Stimulated activated effector memory CD8-positive, alpha-beta T cell treated with anti-CD3 and anti-CD28 coated beads, Interleukin-12 subunit alpha, Interleukin-12 subunit beta, amount 100 ng/mL, for 72 hours (primary cell): ENCODE measurements at places on chromosomes 7 and 10.

- no peak for DNase-seq
Measured at GRCh38 chr7:150945171-150945852, 32.8 kb downstream of the KCNH2 start.

- no peak for DNase-seq
Measured at GRCh38 chr10:130105724-130106123, 4.9 kb downstream of the C10orf143 start.

DNA sequence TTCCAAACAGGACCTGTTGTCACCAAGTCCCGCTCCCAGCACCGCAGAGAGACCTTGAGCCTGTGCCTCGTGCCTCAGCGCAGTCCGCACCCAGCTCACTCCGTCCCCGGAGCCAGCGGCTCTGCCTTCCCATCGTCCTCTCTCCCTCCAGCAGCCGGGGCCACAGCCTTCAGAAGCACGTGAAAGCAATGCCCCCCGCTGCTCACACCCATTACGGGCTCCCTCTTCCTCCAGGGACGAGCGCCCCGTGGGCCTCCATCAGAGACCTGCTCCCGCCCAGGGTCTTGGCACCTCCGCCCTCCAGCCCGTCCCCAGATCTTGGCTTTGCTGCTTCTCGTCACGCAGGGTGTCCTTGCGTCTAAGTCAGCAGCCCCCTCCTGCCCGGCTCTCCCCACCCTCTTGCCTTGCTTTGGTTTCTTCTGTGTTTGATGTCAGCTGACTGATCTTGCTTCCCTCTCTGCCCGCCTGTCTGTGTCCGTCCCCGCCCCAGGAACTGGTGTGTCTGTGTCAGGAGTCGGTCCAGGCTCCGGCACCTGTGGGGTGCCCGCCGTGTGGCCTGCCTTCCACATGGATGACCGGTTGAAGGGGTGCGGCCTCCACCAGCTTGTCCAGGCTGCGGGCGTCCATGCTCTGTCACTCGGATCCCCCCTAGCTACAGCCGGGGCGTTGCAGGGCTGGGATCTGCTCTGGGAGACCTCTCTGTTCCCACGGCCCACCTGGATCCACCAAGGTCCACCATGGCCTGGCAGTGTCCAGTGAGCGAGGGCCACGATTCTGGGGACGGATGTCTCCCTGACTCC lies 61.9 kb downstream of the FOXL3 start:
- DNase-seq, result peak; percentile 59

GRCh38 chr10:101394524-101395133 lies 40.7 kb downstream of the BTRC start:
- DNase-seq, result no peak

DNA sequence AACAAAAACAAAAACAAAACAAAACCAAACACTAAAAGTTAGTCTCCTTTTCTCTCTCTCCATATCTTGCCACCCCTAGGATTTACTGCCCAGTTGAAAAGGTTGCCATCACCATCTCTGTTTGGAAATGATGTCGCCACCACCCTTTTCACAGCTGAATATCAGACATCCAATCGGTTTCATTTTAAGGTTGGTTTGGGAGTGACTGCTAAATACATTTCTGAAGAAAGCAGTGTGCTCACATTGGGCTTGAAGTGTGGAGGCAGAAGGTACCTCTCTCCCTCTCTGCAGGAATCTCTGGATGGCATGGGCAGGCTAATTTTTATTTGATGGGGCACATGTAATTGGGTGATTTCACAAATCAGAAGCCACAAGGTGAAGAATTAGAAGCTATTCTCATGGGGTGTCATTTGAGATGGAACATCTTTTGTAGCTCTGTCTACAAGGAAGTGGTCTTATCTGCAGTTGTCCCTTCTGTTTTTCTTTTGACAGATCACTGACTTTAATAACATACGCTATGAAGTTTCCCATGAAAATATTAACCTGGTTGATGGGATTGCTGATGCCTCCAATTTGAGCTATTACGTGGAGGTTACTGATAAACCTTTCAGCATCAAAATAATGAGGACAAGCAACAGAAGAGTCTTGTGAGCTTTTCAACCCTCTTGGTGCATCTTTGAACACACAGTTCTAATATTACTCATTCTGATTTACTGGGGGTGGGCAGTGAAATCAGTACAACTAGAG lies 20.1 kb downstream of the MGAM2 start:
- no peak for DNase-seq

DNA sequence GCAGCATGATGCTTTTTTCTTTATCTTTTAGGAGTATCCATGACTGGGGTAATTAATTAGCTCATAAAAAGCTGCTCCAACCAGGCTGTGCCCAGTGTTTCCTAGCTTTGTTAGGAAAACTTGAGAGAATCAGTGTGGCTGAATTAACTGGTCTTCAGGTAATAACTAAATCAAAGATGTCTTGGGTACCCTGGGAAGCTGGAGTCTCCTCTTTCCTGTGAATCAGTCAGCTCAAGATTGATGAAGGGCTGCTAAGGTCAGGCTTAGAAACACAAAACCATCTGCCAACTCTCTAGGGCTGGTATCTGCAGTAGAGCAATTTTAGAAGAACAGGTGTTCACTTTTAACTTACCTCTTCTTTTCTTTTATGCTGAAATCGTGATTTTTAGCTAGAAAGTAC lies 21.4 kb upstream of the ATOH7 start:
- DNase-seq, result no peak

DNA sequence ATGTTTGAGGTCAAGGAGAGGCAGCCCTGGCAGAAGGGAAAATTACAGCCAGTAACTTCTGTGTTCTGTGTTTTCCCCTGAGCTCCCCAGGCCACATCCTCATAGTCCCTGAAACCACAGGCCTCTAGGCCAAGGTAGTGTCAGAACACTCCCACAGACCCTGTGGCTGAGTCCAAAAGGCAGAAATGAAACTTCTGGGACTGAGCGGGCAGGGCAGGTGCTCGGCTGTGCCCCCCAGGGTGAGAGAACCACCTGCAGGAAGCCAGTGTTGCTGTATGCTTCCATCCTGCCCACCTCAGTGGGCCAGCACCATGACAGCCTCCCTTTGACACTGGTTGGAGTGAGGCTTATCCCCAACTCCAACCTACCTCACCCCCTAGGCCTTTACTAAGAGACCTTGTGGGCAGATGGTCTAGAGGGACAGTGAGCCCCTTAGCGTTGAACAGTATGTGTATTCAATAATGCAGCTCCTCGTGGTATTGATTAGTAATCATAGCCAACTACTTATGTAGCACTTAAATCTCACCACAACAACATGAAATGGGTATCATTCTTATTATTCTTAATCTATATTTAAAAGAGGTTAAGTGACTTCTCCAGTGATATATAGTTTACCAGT lies 30.3 kb downstream of the PIK3CG start:
- no peak for DNase-seq

- DNase-seq, result no peak
Measured at GRCh38 chr7:155618708-155619633, 25.5 kb upstream of the RBM33 start.

GRCh38 chr10:5609952-5610616 lies 56.3 kb downstream of the ASB13 start:
- no peak for DNase-seq

DNA sequence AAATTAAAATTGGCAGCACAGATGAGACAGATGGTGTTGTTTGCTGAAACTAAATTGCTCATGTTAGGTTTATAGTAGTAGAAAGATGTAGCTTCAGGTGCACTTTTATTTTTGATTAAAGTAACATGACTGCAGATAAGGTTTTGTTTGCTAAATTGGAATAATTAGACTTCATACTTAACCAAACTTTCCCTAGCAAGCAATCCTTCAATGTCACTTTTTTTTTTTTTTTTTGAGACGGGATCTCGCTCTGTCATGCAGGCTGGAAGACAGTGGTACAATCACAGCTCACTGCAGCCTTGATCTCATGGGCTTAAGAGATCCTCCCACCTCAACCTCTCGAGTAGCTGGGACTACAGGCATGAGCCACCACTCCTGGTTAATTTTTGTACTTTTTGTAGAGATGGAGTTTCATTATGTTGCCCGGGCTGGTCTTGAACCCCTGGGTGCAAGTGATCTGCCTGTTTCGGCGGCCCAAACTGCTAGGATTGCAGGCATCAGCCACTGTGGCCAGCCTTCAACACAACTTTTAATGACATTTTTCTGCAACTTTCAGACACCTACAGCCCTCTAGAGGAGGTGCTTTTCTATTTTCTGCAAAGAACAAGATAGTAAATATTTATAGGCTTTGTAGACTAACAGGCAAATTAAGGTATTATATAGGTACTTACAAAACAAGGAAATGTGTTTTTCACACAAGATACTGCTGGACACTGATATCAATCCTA lies 84.8 kb upstream of the CCNY start:
- DNase-seq, result no peak

DNA sequence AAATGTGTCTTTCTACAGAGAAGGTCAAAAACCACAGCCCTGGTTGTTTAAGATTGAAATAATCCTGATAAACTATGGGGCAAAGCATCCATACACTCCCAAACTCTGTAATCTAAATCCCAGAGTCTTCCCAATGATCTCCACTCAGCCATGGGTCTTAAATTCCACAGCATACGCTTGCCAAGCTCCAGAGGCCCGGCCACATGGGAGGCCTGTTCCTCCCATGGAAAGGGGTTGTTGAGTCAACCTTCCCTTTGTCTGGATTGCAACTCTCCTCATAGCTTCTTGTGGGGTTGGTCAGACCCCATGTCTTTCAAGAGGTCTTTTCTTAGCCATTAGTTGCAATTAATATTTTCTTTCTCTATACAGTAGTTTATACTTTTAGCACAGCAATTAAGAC lies 718 bp upstream of the STEAP4 start:
- no peak for DNase-seq

DNA sequence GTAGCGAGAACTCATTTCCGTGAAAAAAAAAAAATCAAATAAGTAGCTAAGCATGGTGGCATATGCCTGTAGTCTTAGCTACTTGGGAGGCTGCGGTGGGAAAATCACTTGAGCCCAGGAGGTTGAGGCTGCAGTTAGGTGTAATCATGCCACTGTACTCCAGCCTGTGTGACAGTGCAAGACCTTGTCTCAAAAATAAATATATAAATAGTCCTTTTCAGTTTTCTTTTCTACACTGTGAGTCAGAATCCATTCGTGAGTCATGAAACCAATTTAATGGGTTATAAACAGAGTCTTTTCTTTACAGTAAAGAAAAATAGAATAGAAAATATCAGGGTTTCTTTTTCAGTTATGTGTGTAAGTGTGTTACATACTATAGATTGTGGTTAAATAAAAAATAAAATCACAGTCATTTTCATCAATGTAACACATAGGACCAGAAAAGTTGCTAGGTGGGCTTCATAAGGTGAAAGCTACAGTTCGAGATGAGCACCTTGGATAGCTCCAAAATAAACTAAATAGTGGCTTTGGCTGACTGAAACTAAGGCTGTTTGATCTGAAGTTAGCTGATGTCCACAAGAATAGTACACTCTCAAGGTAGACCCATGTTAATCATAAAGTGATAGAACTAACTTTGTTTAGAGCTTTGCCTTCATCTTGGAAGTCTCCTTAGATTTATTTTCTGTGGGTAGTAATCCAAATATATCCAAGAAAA lies 781.1 kb downstream of the GATA3 start:
- DNase-seq, result no peak

DNA sequence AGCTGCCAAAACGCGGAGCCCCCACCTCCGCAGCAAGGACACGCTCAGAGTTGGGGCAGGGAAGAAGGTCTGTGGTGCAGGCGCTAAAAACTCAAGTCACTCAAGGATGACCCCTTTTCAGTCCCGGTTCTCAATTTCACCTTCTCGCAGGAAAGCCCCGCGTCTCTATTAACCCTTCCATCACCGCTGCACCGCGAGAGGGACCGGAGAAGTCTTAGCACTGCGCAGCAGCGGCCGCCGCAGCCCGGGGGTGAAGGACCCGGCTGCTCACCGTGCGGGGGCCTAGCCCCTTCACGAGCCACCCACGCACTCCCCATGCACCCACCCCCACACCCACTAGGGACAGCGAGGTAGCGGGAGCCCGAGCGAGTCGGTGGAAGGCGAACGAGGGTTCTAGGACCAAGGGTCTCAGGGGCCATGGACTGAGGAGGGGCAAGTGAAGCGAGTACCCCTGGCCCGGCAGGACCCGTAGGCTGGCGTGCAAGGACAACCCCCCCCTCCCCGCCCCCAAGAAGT lies 162.9 kb downstream of the SH3PXD2A start:
- DNase-seq, result no peak

- no peak for DNase-seq
Measured at GRCh38 chr10:120511165-120511564, 54.1 kb downstream of the PLPP4 start.

DNA sequence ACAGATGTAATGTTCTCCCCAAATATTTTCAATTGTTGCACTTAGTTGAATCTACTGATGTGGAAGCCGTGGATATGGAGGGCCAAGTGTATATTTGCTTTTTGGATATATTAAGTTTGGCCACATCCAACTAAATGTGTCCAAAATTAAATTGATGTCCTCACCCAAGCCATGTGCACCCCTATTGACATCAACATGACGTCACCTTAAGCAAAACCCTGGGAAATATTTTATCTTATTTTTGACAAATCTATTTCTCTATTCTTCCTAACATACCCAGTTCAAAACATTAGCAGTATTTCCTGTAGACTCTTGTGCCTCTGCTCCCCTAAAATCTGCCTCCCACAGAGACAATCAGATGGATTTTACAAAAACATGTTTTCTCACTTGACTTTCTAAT lies 652.5 kb downstream of the PCDH15 start:
- DNase-seq, result no peak

DNA sequence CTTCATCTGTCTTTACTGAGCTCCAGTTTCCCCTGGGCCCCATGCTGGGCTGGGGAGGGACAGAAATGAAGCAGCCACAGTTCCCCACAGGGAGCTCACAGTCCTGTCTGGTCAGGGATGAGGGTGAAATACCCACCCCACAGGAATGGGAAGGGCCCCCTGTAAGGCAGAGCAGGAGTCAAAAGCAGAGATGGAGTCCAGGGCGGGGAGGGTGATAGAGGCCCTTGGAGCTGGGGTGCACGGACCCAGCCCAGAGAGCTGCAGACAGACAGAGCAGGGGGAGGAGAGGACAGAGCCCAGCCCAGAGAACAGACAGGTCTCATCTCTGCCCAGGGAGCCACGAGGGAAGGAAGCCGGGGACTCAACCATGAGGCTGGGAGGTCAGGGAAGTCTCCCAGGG lies 34.9 kb upstream of the ZNF488 start:
- DNase-seq, result no peak

DNA sequence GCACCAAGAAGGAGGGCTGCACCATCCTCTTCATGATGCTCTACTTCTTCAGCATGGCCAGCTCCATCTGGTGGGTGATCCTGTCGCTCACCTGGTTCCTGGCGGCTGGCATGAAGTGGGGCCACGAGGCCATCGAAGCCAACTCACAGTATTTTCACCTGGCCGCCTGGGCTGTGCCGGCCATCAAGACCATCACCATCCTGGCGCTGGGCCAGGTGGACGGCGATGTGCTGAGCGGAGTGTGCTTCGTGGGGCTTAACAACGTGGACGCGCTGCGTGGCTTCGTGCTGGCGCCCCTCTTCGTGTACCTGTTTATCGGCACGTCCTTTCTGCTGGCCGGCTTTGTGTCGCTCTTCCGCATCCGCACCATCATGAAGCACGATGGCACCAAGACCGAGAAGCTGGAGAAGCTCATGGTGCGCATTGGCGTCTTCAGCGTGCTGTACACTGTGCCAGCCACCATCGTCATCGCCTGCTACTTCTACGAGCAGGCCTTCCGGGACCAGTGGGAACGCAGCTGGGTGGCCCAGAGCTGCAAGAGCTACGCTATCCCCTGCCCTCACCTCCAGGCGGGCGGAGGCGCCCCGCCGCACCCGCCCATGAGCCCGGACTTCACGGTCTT lies 1.9 kb downstream of the FZD1 start:
- no peak for DNase-seq
